ENCODE measurements at places on chromosomes 3 and 15.

DNA sequence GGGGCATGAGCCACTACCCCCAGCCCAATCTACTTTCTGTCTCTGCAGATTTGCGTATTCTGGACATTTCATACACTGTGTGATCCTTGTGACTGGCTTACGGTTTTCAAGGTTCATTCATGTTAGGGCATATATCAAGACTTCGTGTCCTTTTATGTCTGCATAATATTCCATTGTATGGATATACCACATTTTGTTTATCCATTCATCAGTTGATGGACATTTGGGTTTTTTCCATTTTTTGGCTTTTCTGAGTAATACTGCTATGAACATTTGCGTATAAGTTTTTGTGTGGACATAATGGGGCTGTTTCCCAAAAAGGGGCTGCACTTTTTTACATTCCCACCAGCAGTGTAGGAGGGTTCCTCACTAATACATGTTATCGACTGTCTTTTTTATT, 106.6 kb downstream of the PDE8A start:
- DNase-seq, result no peak

- DNase-seq, result no peak
Observed at GRCh38 chr15:45155739-45156138, 25.9 kb downstream of the DUOX1 start.

GRCh38 chr3:175057401-175057800, 198.3 kb downstream of the NAALADL2 start:
- DNase-seq, result no peak

DNA sequence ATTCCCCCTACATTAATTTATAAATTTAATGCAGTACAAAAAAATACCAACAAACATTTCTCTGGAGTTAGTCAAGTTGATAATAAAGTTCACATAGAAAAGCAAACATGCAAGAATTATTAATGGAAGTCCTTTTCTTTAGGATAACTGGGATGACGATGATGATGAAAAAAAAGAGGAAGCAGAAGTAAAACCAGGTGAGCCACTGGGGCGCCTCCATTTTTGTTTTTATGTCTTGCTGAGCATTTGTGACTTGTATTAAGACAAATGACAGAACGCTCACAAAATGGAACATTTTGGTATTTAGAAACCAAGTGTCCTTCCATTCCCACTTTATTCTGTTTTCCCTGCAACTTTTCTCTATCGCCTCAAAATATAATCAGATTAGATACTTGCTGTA, 13.8 kb downstream of the EIF3J start:
- no peak for DNase-seq

DNA sequence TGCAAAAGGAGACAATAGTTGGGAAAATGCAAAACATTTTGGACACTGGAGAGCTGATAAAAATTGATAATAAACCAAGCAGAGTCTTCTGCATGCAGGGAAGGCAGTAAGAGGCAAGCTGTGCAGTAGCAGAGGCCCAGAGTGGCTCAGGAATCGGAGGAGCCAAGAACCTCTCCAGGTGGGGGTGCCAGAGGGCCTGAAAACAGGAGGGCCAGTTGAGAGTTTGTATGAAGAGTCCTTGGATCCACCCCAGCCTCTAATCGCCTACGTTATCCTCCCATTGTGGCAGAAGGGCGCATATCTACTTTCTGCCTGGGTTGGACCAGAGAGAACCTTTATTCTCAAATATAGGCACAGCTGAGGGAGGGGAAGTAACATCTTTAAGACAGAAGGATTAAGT, 48.9 kb upstream of the RBP1 start:
- no peak for DNase-seq

Measured in epithelial cell of prostate (primary cell).